ENCODE measurements at places on chromosomes 6 and 20.

DNA sequence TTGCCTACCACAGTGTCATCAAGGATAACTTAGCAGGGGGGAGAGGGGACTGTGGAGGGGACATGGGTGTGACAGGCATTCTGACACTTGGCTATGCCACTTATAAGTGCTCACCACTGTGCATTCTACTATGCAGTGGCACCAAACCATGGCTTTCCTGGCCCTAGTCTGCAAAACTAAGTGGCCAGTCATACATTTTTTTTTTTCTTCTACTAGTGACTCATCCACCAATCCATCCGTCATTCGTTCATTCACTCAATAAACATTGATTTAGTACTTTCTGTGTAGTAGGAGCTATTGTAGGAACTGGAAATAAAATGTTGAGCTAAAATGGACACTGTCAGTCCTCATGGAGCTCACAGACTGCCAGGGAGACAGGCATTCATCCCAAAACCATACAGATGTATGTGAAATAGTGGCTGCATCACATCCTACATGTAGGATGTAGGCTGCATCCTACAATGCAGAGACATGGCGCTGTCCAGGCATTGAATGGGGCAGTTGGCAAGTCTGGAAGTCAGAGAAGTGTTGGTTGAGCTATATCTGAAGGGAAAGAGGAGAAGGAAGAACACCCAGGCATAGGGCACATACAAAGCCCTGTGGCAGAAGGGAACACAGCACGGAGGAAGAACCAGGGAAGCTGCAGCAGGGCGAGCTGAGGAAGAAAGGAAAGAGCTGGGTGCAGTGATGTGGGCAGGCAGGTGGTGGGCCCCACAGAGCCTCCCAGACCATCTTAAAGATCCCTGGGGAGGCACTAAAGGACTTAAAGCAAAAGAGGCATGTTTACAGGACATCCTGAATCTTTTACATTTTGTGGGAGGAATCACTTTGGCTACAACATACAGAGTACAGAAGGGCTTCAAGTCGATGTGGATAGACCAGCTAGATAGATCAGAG, 224.4 kb downstream of the UST start:
- peak; percentile 50 for DNase-seq

GRCh38 chr6:36115412-36115811, 14.9 kb upstream of the MAPK13 start:
- DNase-seq: no peak

DNA sequence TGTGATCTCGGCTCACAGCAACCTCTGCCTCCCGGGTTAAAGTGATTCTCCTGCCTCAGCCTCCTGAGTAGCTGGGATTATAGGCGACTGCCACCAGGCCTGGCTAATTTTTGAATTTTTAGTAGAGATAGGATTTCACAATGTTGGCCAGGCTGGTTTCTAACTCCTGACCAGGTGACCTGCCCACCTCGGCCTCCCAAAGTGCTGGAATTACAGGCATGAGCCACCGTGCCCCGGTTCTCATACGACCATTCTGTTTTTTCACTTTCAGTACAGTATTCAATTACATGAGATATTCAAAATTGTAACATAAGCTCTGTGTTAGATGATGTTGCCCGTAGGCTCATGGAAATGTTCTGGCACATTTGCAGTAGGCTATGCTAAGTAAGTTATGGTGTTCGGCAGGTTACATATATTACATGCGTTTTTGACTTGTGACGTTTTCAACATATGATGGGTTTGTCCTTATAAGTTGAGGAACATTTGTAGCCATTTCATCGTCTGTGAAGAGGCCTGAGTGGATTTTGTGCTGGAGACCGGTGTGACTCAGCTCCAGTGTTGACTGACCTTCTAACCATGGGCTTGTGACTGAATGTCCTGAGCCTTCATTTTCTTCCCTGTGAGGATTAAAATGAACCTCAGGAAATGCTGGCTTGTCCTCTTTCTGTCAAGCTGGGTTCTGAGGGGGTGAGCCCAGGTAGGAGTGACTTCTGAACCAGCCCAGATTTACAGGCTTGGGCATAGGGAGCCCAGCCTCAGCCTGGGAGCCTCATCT, 12.2 kb downstream of the PPARD start:
- DNase-seq: no peak

DNA sequence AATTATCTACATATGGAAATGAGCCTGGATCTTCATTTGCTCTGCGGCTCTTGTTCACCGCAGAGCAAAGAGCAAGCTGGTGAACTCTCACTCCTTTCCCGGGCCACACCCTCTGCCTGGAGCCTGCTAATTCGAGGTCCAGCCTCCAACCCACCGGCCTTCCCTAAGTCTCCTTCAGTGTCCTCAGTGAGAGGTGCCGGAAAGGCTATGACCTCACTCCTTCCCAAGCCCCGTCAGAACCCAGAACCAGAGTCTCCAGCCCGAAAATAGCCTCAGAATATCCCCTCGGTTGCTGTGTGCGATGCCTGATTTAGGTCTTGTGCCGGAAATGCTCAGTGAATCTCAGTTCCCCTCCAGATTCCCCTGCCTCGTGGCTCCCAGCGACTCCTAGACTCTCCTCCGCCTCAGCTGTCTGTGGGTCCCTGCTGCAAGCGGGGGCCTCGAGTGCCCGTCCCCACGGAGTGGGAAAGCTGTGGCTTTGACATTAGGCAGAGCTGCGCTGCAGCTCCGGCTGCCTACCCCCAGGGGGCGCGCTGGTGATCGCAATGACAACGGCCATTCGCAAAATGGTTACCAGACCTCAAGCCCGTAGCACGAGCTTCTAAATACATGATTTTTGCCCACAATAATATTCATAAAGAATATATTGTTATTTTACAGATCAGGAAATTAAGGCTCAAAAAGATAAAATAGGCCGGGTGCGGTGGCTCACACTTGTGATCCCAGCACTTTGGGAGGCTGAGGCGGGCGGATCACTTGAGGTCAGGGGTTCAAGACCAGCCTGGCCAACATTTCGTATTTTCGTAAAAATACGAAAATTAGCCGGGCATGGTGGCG, 4.1 kb upstream of the BNIP5 start:
- DNase-seq: peak; percentile 89

DNA sequence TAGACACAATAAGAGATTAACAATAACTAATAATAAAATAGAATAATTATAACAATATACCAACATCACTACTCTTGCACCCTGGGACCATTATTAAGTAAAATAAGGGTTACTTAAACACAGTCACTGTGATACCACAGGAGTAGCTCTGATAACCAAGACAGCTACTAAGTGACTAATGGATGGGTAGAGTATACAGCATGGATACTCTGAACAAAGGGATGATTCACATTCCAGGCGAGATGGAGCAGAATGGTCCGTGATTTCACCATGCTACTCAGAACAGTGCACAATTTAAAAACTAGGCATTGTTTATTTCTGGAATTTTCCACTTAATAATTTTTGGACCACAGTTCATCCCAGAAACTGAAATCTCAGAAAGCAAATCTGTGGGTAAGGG, 80.0 kb upstream of the FUT9 start:
- no peak for DNase-seq

DNA sequence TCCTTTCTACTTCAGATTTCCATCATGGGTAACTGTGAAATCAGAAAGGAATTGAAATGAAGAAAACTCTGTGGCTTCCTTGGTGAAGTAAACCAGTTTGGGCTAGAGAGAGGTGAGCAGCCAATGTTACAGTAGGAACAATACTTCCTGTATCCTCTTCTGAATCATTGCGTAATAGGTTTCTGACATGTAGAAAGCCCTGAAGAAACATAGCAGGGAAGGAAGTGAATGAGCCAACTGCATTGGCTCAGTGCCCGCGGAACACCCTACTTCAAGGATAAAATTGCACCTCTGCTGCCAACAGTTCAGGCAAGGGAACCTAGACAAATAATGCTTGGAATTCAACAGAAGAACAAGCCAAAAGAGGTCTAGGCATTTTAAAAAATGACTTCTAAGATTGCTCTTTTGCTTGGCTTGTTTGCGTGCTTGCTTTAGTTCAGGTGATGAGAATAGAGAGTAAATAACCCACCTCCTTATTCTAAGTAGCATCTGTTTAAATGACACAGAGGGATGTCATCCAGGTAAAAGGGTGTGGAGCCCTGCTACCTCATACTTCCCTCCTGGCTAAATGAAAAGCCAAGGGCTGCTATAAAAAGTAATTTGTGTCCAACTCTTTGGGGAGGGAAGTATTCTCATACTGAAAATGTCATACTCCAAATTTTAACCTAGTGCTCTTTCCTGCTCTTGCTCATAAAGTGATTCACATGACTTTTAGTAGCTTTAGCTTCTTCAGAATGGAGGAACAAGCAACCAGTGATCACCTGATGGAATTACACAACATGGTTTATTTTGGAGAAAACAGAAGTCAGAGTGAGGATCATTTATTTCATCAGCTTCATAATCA, 30.0 kb upstream of the AKIRIN2 start:
- DNase-seq: peak; percentile 80

GRCh38 chr6:158849899-158850806, 31.0 kb upstream of the EZR start:
- peak; percentile 80 for DNase-seq

DNA sequence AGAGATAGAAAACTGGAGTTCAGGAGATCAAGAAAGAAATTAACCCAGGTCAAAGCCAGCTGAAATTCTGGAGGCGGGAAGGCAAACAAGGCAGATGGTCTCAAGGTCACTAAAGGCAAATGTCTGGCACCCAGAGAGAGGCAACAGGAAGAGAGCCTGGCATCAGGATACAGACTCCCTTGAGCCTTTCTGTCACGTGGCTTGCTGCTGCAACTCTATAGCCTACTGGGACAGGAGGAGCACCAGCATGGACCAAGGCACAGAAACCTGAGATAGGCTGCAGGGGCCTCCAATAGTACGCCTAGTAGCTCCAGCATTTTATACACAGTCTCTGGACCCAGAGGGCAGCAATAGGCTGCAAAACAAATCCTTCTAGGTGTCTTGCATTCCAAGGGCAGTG, 75.1 kb downstream of the SEL1L2 start:
- no peak for DNase-seq

- DNase-seq: no peak
Observed at GRCh38 chr6:44341095-44341890, 1.2 kb upstream of the SPATS1 start.

DNA sequence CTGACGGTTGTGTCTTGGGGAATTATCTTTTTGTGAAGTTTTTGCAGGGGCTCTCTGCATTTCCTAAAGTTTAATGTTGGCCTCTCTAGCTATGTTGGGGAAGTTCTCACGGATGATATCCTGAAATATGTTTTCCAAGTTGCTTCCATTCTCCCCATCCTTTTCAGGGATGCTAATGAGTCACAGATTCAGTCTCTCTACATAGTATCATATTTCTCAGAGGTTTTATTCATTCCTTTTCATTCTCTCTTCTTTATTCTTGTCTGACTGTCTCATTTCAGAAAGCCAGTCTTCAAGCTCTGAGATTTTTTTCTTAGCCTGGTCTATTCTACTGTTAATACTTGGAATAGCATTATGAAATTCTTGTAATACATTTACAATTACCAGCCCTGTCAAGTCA, 61.3 kb downstream of the UNC5CL start:
- DNase-seq: no peak

- peak; percentile 49 for DNase-seq
Observed at GRCh38 chr6:24524805-24525204, 30.0 kb downstream of the ALDH5A1 start.

DNA sequence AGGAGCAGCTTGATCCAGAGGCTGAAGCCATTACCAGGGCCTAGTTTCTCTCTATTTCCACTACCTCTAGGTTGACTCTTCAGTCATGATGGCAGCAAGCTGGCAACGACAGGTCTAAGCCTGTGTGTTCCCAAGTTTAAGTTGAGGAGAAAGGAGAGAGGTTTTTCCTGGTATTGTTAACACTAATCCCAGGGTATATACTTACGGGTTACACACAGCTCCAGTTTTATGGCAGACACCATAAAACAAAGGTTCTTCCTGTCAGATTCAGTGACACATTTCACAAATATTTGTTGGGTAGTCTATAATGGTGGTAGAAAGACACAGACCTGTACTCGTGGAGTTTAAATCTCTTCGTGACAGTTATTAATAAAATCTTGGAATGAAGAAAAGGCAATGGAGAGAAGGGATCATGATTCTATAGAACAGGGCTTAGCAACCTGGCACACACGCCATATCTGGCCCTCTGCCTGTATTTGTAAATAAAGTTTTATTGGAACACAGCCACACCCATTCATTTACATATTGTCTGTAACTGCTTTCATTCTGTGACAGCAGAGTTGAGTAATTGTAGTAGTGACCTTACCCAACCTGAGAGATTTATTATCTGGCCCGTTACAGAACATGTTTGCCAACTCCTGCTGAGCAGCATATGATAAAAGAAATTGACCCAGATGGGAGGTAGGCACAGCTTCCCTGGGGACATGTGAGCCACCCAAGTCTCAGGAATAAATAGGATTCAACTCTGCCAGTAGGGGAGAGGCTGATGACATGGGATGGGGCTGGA, 323.3 kb downstream of the CDH4 start:
- DNase-seq: no peak

GRCh38 chr20:2405693-2406065, 25.0 kb downstream of the TGM6 start:
- peak; percentile 2 for DNase-seq

DNA sequence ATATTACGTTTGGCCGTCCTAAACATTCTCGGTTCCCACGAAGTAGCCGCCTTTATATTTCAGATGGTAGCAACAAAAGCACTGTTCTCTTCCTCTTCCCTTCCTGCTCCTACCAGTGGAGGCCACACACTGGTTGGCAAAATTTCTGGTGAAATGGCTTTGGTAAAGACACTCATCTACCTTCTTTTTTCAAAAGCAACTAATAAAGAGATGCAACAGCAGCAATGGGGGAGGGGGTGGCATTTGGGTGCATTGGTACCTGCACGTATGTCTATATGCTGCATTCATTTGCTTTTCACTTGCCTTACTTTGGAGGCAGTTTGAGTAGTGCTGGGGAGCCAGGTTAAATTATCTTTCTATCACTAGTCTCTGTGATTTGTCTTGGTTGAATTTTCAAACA, 6.0 kb downstream of the POU3F2 start:
- DNase-seq: no peak

- peak; percentile 35 for DNase-seq
Observed at GRCh38 chr6:4819706-4820283, 43.6 kb downstream of the CDYL start.

DNA sequence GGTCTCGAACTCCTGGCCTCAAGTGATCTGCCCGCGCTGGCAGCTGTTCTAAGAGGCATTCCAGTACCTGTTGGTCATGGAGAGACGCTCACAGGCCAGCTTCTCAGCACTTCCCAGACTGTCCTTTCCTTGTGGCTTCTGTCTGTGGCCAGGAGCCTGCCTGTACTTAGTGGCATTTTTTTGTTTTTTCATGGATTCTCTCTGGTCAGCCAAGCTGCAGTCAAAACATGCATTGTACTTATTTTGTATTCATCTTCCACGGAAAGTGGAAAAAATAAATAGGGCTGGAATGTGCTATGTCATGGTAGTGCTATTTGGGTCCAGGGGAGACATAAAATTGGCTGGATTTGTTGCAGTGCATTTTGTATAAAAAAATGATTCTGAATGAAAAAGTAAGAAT, 29.1 kb downstream of the ZDHHC14 start:
- DNase-seq: peak; percentile 40
